ENCODE measurements at places on chromosomes 6 and 20.

- no peak for DNase-seq
Measured at GRCh38 chr6:34746104-34746846, 11.0 kb upstream of the SNRPC start.

DNA sequence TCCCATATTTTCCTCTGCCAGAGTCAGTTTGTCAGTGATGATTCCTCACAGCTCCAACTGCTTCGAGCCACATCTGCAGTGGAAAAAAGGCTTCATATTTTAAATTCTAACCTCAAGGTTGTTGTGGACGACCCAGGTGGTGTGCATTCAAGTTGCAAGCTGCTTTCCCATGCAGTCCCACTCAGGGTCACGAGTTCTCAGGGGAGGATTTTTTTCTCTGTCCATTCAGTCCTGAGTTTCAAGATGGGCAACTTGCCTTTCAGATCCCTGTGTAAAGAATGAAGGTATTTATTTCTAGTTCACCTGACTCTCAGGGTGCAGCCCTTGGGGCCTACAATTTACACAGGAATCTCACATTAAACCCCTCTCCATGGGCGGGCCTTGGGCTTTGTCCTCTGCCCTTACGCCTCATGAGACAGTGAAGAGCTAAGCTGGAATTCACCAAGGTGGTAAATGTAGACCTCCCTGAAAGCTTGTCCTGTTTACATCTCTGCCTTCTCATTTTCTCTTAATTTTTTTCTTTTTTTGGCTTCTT lies 65.9 kb downstream of the TPD52L1 start:
- DNase-seq = no peak

- DNase-seq = no peak
Measured at GRCh38 chr20:474581-474980, 12.2 kb upstream of the TBC1D20 start.

GRCh38 chr6:37646097-37646864 lies 51.4 kb downstream of the MDGA1 start:
- no peak for DNase-seq

DNA sequence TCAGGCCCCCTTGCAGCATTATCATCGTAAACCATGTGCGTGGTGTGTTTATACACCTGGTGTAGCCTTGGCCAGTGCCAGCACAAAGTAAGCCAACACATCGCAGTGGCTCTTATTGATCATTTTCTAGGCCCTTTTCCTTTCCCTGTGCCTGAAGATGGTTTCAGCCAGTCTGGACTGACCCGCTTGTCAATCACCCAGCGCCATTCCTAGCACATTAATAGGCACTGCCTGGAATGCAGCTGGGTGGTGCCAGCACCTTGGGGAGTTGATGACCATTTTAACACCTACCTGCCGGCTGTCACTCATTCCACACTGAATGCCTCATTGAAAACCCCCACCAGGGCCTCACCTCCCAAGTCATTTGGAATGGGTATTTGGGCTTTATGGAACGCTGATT lies 4.9 kb upstream of the UQCC2 start:
- DNase-seq = no peak

GRCh38 chr20:64205611-64206026 lies 41.4 kb downstream of the MYT1 start:
- no peak for DNase-seq

GRCh38 chr20:50521221-50522052 lies 11.3 kb downstream of the PTPN1 start:
- no peak for DNase-seq

- no peak for DNase-seq
Measured at GRCh38 chr6:108365478-108365877, 70.6 kb downstream of the AFG1L start.

DNA sequence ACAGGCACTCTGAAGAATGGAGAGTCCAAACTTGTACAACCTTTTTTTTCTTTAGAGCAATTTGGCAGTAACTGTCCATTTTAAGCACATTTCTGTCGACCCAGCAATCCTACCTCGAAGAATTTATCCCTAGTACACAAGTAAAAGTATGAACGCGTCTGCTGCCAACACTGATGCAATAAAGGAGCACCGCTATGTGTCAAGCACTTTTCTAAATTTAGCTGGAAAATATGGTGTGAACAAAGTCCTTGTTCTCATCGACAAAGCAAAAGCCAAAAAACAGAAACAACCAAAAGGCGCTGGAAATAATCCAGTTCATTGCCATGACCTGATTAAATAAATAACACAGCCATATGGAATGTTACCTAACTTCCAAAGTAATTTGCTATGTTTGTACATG lies 1.1 kb downstream of the DPM1 start:
- DNase-seq = no peak

DNA sequence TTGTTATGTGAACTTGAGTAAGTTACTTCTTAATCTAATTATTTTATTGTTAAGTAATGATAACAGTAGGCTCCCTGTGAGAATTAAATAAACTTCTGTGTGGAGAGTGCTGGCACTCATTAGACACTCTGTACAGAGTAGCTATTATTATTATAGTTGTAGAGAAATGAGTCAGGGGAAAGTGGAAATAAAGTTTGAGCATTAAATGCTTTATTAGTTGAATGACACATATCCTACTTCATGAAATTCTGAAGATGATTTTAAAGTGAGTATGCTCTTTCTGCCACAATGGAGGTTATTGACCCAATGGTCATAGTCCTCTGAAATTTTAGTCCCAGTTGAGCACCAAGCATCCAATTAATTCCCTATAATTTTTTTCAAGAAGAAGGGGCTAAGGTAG lies 5.9 kb downstream of the ECI2 start:
- no peak for DNase-seq

DNA sequence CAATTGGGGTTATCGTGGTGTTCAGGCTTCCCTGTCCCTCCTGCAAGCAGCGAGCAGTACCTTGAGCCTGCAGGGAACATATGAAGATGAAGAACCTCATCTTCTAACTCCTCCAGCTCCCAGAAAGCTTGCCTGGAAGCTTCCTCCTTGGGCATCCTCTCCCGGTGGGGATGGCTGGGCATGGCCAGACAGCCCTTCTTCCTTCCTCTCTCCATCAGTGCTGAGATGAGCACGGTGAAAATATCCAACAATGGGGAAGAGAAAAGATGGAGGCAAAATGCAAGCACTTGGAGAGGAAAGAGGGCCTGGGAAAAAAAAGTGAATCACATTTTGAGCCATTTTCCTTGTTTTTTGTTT lies 107.7 kb upstream of the FOXA2 start:
- no peak for DNase-seq

DNA sequence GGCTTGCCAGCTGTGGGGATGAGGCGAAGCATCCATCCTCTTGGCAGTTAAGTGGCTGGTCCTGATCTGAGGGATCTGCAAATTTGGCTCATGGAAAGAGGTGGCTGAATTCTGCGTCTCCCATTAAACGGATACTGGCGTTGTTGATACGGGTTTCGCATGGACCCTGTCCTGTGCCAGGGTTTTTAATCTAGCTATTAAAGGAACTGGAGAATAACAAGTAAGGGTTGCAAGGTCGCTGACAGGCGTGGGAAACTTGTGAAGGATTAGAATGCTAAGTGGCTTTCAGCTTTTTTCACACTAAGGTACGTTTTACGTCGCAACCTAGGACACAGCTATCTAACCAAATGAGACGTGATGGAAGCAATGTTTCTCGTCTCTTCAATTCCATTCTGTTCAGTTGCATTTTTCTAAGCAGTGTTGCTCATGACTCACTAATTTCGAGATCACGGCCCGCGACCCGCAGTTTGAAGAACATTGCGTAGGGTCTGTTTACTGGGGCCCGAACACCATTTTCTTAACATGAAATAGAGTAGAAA lies 852 bp downstream of the GMNN start:
- no peak for DNase-seq

DNA sequence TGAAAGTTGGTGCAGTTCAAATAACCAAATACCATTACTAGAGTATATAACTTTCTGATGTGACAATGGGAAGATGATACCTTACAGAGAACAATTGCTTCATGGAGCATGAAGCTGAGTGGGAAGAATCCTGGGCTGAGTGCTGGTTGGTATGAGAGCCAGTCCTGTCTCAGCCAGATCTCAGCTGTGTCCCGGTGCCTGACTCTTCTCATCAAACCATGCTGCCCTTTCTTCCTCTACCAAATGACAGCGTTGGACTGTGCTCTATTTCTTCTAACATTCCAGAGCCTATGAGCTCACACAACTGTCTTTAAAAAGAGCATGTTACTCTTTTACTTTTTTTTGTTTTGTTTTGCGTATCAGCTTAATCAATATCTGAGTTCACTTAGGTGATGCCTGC lies 27.5 kb upstream of the PBOV1 start:
- no peak for DNase-seq

- DNase-seq = no peak
Measured at GRCh38 chr6:159360306-159360705, 191.1 kb downstream of the FNDC1 start.

DNA sequence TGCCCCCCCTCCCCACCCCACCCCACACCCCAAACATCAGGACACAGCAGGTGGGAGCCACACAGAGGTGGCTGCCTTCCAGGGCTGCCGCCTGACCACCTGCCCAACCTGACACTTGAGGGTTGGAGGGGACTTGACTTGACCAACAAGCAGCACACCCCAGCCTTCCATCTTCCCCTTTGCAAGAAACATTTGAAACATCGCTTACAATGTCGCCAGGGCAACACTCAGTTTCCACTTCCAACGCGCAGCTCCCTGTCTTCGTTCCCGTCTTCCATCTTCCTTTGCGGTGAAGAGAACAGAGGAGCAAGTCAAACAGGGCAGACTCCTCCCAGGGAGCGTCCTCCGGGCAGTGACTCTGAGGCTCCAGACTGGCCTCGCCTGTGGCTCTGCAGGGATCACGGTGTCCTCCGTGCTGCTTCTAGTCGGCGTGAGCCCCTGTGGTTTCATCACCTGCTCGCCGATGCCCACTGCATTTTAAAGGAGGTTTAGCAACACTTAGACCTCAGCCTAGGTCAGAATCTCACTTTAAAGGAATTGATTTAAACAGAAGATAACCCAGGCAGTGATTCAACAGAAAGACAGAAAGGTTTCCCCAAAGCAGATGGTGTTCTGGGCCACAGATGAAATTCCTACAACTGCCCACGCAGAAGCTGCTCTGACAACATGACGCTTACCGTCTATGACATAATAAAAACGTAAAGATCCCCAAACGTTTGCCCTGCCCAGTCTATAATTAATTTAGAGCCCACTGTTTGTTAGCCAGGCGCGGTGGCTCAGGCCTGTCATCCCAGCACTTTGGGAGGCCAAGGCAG lies 130.8 kb downstream of the TAF4 start:
- DNase-seq = no peak

DNA sequence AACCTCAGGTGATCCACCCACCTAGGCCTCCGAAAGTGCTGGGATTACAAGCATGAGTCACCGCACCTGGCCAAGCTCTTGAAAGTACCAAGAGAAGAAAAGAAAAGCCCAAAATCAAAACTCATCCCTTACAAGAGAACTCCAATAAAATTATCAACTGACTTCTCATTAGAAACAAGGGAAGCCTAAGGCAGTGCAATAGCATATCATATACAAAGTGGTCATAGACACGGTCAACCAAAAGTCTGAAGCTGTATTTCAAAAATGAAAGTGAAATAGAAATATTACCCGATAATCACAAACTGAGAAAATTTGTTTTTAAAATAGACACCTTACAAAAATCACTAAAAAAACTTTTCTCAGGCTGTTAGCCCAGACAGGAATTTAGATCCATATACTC lies 1321.1 kb upstream of the GJE1 start:
- no peak for DNase-seq

- DNase-seq = no peak
Measured at GRCh38 chr20:64155258-64156135, 8.8 kb upstream of the MYT1 start.

DNA sequence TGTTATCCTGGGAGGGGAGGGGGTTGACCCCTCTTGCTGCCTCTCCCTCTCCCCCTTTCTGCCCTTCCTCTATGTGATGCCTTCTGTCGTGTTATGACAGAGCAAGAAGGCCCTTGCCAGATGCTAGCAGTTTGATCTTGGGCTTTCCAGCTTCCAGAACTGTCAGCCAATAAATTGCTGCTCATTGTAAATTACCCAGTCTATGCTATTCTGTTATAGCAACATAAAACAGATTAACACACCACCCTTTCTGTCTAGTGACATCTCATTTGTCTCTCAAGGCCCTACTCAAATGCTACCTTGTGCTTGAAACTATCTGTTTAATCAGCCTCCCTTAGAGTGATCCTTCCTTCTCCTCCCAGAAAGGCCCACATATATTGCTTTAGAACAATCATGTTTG lies 16.4 kb upstream of the MAP3K4 start:
- no peak for DNase-seq

- DNase-seq = no peak
Measured at GRCh38 chr20:24043294-24043693, 54.7 kb upstream of the GGTLC1 start.

DNA sequence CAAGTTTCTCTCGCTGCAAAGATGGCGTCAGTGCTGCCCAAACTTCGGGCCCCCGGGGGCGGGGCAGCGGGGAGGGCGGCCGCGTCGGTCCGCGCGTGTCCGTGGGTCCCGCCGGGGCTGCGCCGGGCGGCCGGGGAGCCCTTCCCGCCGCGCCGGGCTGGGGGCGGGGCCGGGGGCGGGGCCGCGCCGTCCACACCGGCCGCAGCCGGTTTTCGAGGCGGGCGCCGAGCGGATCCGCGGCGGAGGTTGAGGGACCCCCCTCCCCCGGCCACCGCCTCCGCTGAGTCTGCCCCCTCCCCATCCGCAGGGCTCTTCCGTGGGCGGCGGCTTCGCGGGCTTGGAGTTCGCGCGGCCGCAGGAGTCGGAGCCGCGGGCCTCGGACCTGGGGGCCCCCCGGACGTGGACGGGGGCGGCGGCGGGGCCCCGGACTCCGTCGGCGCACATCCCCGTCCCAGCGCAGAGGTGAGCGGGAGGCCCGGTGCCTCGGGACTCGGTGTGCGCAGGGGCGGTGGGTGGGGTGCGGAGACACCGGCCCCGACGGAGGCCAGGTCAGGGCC lies 572 bp downstream of the SLC2A4RG start:
- DNase-seq = no peak

- no peak for DNase-seq
Measured at GRCh38 chr6:165972139-165972802, 195.4 kb downstream of the TBXT start.

GRCh38 chr6:163720005-163720404 lies 305.5 kb downstream of the QKI start:
- DNase-seq = no peak

DNA sequence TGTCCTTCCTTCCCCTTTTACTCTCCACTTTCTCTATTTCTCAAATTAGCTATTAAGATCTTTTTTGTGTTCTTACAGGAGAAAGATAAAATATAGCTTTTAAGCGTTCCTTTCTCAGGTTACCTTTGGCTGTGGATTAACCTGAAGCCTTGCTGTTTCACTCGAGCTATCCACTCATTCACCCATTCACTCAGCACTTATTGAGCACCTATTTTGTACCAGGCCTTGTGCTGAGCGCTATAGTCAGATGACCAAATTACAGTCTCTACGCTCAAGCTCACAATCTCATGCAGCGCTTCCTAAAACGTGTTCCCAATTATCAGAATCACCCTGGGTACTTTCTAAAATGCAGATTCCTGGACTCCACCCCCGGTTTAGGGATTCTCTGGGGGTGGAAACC lies 1.8 kb upstream of the CEP250 start:
- no peak for DNase-seq
